ENCODE measurements at places on chromosomes 11 and 22.

DNA sequence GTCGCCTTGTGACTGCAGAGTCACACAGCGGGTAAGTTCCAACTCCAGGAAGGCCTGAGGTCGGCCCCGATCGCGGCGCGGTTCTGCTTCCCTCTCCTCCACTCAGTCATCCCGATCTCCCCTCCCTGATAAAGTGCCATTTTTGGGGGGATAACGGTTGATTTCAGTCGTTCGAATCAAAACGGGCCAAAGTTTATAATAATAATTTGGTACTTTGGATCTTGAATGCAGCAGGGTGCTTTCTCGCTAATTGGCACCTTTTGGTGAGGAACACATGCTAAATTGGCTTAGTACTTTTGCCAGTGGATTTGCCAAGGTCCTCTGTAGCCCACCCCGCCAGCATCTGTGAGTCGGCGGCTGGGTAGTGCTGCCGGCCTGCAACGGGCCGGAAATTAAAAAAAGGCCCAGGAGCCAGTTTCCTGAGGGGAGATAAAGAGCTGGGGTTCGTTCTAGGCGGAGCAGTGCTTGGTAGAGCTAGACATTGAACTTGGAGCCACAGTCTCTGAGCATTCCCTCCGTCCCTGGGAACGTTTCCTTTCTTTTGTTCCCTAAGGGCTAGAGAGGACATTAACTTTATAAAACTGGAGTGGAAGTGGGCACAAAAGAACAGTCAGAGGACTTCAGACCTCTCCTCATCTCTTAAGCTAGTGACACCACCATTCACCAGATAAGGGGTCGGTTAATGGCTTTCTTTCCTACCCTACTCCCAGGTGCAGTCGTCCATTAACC is 997 bp downstream of the UBE2L3 start:
- no peak for DNase-seq

DNA sequence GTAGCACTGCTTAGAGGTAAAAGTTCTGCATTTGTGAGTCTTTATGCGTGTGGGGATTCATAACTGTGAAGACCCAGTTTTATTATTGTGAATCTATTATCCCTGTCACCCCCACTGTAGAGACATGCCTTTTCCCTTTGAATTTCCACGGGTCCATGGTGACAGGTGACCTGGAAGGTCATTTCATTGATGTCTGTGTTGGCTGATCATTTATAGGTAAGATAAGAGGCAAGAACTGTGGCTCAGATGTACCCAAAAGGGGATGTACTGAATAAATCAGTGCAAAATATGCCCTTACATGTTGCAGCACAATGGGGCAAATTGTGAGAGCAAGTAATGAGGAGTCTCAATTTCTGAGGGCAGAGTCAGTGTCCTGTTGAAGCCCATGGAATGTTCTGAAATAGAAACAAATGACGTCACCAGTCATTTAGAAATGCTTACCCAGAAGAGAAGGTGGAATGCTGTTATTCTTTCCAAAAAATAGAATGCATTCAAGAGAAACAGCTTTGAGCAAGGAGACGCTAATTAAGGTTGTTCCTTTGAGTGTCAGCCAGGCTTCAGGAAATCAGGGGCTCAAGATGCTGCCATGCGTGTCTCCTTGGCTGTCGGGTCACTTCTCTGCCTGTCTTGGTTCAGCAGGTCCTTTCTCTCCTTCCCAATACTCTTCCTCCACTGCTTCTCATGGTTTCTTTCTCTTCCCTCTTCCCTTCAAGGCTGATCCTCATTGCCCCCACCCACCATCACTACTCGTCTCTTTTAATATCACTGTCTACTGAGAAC is 118.7 kb upstream of the E2F8 start:
- DNase-seq, result no peak

GRCh38 chr11:106706355-106706754 is 311.9 kb downstream of the GUCY1A2 start:
- DNase-seq, result no peak

DNA sequence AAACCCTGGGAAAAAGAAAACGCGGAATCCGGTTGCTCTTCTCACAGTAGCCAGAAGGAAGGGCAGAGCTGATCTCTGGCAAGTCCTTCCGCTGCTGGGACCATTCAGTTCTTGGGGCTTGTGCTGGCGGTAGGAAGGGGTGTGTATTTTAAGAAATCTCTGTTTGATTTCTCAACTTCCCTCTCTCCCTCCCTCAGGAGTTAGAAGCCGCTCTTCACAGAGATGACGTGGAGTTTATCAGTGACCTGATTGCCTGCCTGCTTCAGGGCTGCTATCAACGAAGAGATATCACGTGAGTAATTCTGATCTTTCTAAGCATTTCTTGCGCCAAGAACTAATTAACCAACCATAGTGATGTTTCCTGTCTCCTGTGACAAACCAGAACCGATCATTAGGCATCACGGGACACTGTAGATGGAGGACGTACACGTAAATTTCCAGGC is 85.9 kb upstream of the SLC25A18 start:
- no peak for DNase-seq

Data from GOT3 (cell line).